ENCODE measurements at places on chromosomes 4 and X.

DNA sequence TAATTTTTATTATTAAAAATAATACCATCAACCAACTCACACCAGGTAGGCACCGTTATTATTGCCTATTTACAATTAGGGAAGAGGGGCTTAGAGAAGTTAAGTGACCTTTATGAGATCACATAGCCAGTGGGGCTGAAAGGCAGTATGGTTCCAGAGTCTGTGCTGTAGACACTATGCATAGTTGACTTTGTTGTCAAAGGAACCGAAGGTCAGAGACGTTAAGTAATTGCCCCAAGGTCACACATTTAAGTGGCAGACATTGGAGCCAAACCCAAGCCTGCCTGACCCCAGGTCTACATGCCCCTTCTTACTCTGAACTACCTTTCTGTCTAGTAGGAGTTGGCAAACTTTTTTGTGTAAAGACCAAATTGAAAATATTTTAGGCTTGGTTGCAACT is 36.4 kb downstream of the RHOH start:
- no peak for DNase-seq

DNA sequence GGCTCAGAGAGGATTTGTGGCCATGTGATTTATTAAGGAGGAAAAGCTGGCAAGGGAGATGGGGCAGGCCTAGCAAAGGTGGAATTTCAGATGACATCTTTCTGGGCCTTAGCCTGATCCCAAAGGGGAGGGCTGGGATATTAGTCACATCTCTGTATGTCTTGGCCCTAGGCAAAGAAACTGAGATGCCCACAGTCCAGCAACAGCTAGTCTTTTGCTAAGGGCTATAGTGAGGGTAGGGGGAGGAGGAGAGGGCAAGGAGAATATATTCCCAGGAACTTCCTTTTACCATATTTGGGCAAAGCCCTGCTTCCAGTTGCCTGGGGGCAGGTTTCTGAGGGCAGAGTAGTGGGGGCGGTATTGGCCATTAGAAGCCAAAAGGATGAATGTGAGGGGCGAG is 209.8 kb upstream of the NR3C2 start:
- DNase-seq, result no peak

- DNase-seq, result no peak
Measured at GRCh38 chr4:152460488-152460887, 75.4 kb downstream of the FBXW7 start.

GRCh38 chrX:98362630-98363029 is 1478.9 kb downstream of the RPA4 start:
- DNase-seq, result no peak

DNA sequence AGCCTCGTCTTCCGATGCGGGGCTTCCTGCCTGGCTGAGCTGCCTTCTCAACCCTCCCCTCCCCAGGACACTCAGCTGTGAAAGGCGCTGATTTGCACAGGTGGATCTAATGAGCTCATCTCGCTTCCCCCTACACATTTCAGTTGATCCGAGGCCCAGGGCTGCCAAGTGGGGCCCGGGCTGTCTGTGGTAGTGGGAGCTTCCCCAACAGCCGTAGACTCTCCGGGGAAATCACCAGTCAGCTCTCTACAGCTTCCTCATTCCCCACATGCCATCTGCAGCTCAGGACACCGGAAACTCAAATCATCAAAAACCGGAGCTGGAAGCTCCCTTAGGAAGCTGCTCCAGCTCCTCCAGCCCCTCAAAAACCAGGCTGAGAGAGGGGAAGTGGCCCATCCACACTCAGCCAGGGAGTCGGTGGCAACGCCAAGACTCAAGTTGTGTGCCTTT is 56.2 kb downstream of the SMIM20 start:
- no peak for DNase-seq

DNA sequence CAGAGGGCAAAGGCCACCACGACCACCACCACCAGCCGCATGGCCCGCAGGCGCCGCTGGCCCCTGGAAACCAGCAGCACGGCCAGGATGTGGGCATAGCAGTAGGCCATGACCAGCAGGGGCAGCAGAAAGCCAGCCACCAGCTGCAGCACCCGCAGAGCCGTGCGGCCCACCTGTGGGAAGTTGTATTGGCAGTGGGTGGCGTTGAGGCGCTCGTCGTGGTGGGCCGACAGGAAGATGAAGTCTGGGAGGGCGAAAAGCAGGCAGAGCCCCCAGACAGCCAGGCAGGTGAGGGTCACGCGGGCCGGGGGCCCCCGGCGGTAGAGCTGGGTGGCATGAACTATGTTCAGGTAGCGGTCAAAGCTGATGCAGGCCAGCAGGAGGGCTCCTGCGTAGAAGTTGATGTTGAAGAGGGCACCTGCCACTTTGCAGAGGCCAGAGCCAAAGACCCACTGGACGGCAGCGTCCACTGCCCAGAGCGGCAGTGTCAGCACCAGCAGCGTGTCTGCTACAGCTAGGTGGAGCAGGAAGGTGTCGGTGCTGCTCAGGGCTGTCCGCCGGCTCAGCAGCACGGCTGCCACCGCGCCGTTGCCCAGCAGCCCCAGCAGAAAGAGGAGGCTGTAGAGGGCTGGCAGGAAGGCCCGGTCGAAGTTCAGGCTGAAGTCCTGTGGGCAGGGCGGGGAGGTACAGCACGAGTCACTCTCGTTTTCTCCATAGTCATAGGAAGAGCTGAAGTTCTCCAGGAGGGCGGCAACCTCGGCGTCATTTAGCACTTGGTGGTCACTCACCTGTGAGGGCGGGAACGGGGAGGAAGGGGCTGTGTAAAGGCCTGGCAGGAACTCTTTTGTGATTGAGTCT is 1.4 kb downstream of the CXCR3 start:
- no peak for DNase-seq

GRCh38 chrX:48794340-48794910 is 7.4 kb upstream of the HDAC6 start:
- DNase-seq, result no peak

- DNase-seq, result no peak
Measured at GRCh38 chr4:169042608-169043007, 32.6 kb upstream of the CBR4 start.

- no peak for DNase-seq
Measured at GRCh38 chr4:7186031-7186430, 6.3 kb upstream of the SORCS2 start.

GRCh38 chr4:172709376-172709775 is 459.2 kb upstream of the GALNT7 start:
- DNase-seq, result no peak

GRCh38 chr4:25343671-25344070 is 31.1 kb downstream of the ZCCHC4 start:
- no peak for DNase-seq

All from activated CD8-positive, alpha-beta memory T cell treated with anti-CD3 and anti-CD28 coated beads for 48 hours (primary cell).